ENCODE measurements at places on chromosomes 1 and 21. TPM values are rescaled to one million over a fixed set of nuclear protein-coding genes. Genes with fewer than 3 reads are reported as not detected.

- H3K36me3 ChIP-seq, result no peaks in the 10 kb centered on the region
- no peak overlapping the region for H3K27ac ChIP-seq
- peaks cover 16% of the 10 kb centered on the region for H3K4me1 ChIP-seq
- H3K4me3 ChIP-seq, result no peak overlapping the region
- H3K27me3 ChIP-seq, result no peaks in the 10 kb centered on the region
Measured at GRCh38 chr1:11648732-11649158, 5.5 kb downstream of the FBXO2 start.

GRCh38 chr1:245306628-245307410 is 152.0 kb downstream of the KIF26B start:
- H3K36me3 ChIP-seq, result no peaks in the 10 kb centered on the region
- H3K27me3 ChIP-seq, result no peaks in the 10 kb centered on the region
- DNase-seq, result peak; percentile 65
- H3K4me3 ChIP-seq, result no peak overlapping the region
- H3K27ac ChIP-seq, result peak overlapping the region; percentile 53

DNA sequence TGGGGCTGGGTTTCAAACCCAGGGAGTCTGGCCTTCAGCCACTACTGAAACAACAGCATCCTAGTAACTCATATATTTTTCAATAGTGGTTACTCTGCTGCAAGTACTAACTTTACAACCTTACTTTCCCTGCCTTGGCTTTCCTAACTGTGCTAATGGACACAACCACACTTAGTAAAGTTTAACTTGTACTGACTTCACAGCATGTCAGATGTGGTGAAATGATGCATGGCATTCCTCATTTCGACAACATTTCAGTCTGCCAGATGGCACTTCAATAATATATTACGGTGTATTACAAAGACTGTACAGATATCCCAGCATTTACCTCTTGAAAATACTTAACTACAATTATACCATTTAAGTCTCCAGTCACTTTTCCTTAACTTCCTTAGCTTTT is 27.8 kb downstream of the LRRC7 start:
- H3K4me1 ChIP-seq, result no peaks in the 10 kb centered on the region
- no peaks in the 10 kb centered on the region for H3K36me3 ChIP-seq
- no peaks in the 10 kb centered on the region for H3K27me3 ChIP-seq
- no peak for DNase-seq
- H3K27ac ChIP-seq, result no peak overlapping the region
- H3K4me3 ChIP-seq, result no peak overlapping the region

The A3GALT2 gene
- polyA plus RNA-seq, result not detected

The TRIM17 gene
- 1.6 TPM for polyA plus RNA-seq

- no peak overlapping the region for H3K27ac ChIP-seq
- no peak overlapping the region for H3K4me3 ChIP-seq
- no peak for DNase-seq
- H3K4me1 ChIP-seq, result no peaks in the 10 kb centered on the region
Measured at GRCh38 chr1:175380521-175381300, 188.1 kb upstream of the KIAA0040 start.

DNA sequence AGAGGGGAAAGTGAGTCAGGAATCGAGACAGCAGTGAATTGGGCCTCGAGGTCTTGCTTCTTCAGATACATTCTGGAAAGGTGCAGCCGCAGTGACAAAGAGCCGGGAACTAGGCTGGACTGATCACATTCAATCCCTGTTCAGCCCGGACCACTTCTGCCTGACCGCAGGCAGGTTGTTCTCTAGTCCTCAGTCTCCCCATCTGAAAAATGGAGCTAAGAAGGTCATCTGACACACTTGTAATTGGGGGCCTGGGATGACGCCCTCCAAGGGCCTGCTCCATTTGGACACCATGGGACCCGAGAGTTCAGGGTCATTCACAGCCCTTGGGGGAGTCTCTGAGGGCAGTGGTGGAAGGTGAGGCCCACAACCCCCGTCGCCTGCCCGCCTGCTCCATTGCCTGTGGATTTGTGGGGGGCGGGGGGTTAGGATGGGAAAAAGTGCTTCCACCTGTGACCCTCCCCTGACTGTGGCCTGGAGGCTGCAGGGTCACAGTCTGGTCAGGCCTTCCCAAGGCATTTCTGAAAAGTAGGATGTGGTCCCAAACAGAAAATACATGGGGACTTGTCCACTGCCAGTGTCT is 87.9 kb upstream of the CSF3R start:
- no peaks in the 10 kb centered on the region for H3K27me3 ChIP-seq
- no peak overlapping the region for H3K27ac ChIP-seq
- DNase-seq, result no peak
- no peaks in the 10 kb centered on the region for H3K36me3 ChIP-seq

GRCh38 chr1:156001021-156001661 is 19.6 kb downstream of the SSR2 start:
- H3K4me1 ChIP-seq, result peaks cover 8% of the 10 kb centered on the region
- no peak overlapping the region for H3K27ac ChIP-seq
- H3K36me3 ChIP-seq, result no peaks in the 10 kb centered on the region
- DNase-seq, result no peak
- H3K27me3 ChIP-seq, result no peaks in the 10 kb centered on the region

DNA sequence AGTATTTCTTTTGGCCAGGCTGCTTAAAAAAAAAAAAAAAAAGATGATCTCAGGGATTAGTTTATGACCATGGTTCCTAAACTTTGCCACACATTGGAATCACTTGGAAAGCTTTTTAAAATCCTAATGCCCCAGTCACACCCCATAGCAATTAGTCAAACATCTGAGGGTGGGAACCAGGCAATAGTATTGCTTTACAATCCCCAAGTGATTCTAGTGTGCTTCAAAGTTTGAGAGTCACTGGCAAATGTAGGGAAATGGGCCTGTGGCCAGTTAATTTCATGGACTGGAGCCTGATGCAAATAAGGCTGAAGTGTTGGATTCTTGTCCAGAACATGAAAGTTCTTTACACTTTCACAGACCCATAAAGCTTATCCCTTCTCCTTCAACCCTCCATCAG is 374.6 kb upstream of the ESRRG start:
- no peak for DNase-seq
- no peaks in the 10 kb centered on the region for H3K4me1 ChIP-seq
- H3K27me3 ChIP-seq, result no peaks in the 10 kb centered on the region
- H3K27ac ChIP-seq, result no peak overlapping the region
- no peaks in the 10 kb centered on the region for H3K36me3 ChIP-seq

Data from SK-N-SH (cell line).